Fibroblast of villous mesenchyme (primary cell): ENCODE measurements at places on chromosomes 2 and 18. TPM values are rescaled to one million over a fixed set of nuclear protein-coding genes. Genes with fewer than 3 reads are reported as not detected.

DNA sequence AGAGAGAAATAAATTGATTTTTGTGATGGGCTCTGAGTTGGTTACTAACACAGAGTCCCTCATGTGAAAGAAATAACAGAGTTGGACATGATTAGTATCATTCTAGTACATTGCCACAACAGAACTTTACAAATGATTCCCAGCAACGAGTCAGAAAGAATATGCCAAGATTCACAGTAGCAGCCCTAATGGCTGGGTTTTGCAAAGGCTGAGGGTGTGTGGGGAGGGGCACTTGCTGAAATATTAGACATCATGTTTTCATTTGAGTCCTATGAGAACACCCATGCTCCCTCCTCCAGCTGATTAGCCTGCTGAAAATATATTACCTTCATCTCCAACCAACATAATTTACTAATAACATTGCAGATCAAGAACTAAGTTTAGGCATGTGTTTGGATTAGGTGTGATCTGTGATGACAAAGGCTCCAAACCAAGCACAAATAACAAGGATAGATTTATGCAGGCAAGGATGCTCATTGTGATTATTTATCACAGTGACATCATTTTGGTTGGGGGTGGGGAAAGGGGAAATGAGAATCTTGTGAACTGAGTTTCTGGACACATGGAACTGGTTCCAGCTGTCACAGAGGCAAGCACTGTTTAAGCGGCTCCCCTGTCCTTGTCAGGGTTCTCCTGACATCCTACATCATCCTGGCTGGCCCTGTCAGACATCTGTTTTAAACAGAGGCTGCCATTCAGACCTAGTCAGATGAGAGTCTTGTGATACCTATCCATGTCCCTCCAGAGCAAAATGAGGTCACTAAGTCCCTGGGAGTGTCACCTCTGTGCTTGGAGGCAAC, 205.8 kb upstream of the NCKAP5 start:
- no peak for DNase-seq

GRCh38 chr18:66560094-66560493, 43.8 kb downstream of the CDH19 start:
- DNase-seq, result no peak

Gene RNU2-63P
- under 0.01 TPM in 1 of 2 replicates, not detected in the other for total RNA-seq

Gene KYNU
- 0.43 and 0.64 TPM in 2 replicates for total RNA-seq

DNA sequence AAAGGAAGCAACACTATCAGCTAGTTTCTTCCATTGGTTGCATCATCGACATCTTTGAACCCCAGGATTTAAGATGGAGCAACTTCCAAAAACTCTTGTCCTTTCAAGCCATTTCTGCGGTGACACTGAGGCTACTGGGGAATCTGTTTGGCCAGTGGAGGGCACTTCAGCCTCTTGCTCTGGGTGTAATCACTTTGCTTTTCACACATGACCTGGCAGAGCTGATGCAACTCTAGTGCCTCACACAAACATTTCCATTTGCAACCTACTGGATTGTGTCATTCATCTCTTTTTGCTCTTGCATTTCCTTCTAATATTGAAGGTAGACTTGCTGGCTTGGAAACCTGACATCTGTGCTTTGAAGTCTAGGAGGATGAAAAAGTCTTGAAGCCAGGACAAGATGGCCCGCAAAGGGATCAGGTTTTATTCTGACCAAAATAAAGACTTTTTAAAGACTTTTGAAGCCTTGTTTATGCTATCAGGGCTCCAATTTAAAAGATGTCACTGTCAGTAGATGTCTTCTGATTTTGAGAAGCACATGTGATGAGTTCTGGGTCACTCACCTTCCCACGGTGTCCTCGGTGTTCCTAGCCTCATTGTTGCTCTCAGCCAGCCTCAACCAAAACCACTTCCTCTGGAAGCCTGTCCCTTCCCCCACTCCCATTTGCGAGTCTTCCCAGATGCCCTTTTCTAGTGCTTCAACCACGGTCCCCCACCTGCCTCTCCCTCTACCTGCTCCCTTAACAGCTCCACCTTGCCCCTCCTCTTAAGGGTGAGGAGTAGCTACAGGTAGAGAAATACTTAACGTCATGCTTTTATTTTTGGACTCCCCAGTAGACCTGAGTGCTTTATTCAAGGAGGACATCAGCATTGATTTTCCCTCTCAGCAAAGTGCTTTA, 69.7 kb upstream of the KCNE4 start:
- DNase-seq, result peak; percentile 91

- peak; percentile 60 for DNase-seq
Observed at GRCh38 chr2:23291239-23291638, 93.7 kb upstream of the KLHL29 start.
